ENCODE measurements at places on chromosomes 5 and 9.

GRCh38 chr9:70588999-70589398 lies 174.5 kb upstream of the KLF9 start:
- DNase-seq = no peak

DNA sequence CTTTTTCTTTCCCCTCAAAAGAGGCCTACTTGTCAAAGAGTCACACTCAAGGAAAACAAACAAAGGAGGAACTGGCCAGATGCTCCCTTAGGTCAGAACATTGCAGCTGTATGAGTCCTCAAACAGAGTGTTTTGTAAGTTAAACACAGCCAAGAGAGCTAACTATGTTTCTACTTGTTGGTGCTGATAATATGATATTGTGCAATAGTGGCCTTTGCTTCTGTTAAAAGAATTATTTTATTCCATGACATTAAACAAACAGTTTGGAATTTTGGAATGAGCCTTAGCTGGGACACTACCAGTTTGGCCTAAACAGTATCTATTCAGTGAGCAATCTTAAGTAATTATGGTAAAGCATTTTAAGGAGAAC lies 56.0 kb upstream of the TPD52L3 start:
- DNase-seq = no peak

DNA sequence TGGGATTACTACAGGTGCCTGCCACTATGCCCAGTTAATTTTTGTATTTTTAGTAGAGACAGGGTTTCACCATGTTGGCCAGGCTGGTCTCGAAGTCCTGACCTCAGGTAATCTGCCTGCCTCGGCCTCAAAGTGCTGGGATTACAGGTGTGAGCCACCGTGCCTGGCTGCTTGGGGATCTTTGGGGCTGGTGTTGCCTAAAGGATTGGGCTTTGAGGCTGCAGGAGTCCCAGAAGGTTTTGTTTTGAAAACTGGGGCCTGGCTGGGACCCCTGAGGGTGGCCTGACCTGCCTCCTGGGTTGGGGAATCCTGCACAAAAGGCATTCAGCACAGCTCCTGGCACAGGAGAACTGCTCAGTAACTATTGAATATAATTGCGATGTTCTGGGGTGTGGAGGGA lies 25.1 kb upstream of the SHB start:
- DNase-seq = no peak

- no peak for DNase-seq
Observed at GRCh38 chr9:69871118-69871834, 50.7 kb downstream of the CFAP95 start.

DNA sequence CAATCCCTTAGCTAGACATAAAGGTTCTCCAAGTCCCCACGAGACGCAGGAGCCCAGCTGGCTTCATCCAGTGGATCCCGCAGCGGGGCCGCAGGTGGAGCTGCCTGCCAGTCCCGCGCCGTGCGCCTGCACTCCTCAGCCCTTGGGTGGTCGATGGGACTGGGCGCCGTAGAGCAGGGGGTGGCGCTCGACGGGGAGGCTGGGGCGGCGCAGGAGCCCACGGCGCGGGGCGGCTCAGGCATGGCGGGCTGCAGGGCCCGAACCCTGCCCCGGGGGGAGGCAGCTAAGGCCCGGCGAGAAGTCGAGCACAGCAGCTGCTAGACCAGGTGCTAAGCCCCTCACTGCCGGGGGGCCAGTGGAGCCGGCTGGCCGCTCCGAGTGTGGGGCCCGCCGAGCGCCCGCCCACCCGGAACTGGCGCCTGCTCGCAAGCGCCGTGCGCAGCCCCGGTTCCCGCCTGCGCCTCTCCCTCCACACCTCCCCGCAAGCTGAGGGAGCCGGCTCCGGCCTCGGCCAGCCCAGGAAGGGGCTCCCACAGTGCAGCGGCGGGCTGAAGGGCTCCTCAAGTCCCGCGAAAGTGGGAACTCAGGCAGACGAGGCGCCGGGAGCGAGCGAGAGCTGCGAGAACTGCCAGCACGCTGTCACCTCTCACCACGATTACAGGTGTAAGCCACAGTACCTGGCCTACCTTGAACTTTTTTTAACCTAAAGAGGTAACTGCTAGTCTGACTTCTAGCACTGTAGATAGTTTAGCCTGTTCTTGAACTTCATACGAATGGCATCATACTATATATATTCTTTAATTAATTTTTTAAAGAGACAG lies 35.5 kb downstream of the PTGS1 start:
- DNase-seq = no peak

DNA sequence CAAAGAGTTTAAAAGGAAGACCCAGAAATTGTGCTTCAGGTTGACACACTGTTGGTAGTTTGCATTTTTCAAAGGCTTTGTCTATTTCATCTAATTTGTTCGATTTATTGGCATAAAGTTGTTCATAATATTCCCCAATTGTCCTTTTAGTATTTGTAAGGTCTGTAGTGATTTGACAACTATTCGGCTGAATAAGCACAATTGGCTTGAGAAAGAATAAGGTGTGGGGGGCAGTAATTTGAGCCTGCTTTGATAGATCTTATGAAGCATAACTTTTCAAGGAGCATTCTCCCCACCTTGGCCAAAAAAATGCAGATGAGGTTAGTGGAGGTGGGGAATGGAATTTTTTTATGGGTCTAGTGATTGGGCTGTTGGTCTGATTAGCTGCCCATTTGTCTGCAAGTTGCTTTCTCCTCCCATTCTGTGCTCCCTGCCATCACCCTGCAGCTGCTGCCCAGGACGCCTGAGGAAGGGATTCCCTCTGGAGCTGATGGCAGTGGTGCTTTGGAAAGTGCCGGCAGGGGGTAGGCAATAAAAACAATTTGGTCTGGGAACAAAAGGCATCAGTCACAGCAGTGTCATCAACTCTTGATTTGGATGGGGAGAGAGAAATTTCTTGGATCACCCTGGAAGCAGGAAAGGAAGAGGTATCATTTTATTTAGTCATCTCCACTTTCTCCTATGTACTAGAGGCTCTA lies 26.6 kb downstream of the WNT8A start:
- DNase-seq = no peak
